ENCODE measurements at places on chromosomes 16 and 17.

DNA sequence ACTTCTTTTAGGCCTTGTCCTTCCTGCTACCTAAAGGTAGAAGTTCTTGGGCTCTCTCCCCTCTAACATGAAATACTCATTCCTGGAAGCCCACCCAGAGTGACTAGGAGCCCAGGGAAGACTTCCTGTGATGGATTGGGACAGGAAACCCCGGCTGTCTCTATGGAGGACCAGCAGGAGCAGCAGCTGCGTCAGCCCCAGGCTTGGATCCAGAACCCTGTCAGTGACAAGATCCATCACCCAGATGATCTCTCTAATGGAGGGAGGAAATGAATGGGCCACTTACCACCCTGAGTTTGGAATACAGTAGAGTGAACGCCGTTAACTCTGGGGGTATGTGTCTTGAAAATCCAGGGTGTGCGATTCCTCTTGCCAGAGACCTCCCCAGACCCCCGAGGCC is 195.7 kb upstream of the WSCD1 start:
- DNase-seq: no peak

- DNase-seq: no peak
Observed at GRCh38 chr17:47057830-47058229, 78.8 kb upstream of the RPRML start.

DNA sequence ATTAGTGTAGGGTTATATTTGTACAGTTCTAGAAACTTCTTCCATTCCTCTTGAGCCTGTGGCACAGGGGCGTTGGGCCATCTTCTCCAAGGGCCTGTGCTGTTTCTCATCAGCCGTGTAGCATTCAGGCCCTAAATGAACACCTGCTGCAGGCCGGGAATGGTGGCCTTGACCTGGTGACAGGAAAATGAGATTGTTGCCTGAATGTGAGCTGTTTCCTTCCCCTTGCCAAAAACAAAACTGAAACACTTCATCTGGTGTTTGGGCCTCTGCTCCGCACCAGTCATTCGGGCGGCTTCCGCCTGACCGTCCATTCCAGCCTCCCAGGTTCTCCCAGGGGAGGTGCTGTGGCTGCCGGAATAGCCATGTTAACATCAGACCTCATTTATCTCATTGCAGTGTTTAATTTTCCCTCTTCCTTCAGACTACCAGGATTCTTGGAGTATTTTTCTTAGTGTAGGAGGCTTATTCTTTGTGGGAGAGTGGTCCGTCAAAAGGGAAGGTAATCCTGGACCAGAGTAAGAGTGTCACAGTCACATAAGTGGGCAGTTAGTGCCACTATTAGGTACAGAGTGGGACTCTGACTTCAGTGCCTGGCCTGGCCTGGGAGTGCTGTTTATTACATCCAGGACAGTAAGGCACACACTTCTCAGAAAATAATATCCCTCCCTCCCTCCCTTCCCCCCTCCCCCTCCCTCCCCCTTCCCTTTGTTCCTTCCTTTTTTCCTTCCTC is 61.9 kb downstream of the WWP2 start:
- DNase-seq: no peak

- no peak for DNase-seq
Observed at GRCh38 chr17:17525956-17526355, 29.8 kb upstream of the RASD1 start.

GRCh38 chr16:54585998-54586340 is 299.4 kb upstream of the IRX3 start:
- DNase-seq: no peak

DNA sequence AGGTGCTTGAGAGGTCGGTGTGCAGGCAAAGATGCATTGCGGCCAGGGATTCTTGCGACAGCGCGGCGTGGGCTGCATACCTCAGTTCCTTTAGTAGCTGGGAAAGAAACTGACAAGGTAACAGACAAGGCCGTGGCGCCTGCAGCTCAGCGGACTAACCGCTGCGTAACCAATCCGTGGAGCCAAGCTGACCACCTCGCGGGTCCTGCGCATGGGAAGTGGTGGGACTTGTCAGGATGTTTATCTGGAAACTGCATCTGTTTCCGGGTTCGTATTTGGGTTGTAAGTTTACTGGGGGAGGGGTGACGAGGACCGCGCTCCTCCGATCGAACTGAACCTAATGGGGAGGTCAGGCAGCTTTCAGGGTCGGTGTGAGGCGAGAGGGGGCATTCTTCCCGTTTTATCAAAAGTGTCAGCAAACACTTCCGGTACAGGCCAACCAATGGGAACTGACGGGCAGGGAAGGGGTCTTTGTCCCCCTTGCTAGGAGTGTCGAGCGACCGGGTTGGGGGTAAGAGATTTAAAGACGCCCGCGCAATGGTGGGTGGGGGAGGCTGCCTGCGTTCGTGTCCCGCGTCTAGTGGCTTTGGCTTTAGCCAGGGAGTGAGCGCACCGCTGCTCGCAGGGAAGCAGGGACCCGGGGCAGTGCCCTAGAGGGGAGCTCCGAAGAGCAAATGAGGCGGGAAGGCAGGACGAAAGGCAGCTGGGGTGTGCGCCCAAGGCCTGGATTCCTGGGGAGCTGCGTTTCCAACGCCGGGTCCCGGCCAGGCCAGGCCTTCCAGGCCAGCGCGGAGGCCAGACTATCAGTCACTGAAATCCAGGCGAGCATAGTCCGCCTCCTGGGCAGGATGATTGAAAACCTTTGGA is 7.0 kb downstream of the IRX6 start:
- no peak for DNase-seq

GRCh38 chr16:47388705-47389104 is 72.2 kb downstream of the ITFG1 start:
- DNase-seq: no peak

GRCh38 chr17:3921006-3921405 is 4.7 kb upstream of the P2RX1 start:
- no peak for DNase-seq

DNA sequence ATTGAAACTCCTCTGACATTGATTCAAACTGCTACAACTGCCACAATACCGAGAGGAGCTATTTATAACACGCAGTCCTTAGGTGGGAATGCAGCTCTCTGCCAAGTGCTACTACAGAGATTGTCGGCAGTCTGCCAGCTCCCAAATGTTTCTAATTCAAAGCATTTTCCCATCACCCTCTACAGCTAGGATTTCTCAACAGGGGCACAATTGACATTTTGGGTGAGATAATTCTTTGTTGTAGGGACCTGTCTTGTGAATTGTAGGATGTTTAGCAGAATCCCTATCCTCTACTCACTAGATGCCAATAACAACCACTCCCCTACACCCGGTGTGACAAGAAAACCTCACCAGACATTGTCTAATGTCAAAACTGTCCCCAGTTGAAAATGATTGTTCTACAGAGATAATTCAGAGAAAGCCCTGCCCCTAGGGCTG is 7.8 kb upstream of the N4BP1 start:
- DNase-seq: peak; percentile 88

- DNase-seq: no peak
Observed at GRCh38 chr16:54287131-54288029, 793 bp upstream of the IRX3 start.

- no peak for DNase-seq
Observed at GRCh38 chr16:82874672-82875071, 247.9 kb downstream of the CDH13 start.

- DNase-seq: peak; percentile 60
Observed at GRCh38 chr17:6510321-6510977, 45.9 kb downstream of the PITPNM3 start.

GRCh38 chr16:73976644-73977043 is 320.0 kb upstream of the PSMD7 start:
- DNase-seq: no peak

DNA sequence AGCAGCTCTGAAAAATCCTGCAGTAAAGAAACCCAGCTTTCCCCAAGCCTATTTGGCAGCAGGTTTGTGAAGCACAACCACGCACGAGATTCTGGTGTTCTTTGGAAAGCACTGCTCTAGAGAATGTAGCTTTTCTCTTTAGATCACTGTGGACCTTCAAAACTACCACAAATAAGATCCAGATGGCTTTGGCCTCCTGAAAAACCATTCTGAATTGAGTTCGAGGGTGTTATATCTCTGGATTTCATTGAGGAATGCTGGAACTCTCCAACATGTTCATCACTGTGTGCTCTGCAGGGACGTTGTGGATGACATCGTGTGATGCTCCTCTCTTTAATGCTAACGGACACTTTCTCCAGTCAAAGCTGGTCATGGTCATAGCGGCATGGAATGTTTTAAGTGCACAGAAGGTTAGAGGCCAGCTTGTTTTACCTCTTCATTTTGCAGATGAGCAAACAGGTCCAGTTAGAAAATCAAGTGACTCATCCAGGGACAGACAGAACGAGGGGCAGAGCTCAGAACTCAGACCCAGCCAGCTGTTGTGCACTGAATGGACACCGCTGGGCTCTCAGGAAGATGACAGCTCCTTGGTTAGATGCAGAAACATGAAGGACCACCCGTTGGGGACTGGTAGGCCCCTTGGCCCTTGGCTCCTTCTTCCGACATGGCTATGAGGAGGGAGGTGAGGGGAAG is 37.2 kb downstream of the CCDC42 start:
- peak; percentile 46 for DNase-seq

GRCh38 chr17:17809531-17810083 is 27.2 kb downstream of the SREBF1 start:
- no peak for DNase-seq

DNA sequence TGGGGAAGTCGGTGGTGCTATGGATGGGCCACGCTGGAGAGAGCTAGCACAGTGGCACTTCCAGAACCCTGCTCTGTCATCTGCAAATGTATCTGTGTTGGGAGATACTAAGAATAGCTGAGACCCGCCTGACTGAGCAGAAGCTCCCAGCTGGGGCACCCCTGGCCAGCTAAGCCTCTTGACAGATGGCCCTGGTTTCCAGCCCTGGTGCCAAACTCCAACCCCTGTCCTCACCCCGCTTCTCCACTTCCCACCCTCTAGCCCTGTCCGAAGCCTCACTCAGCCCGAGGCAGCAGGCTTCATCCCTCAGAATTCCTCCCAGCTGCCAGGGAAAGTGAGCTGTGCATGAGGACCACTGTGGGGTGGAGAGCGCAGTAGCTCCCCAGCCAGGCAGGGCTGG is 124.4 kb downstream of the CCDC144A start:
- DNase-seq: no peak

- DNase-seq: no peak
Observed at GRCh38 chr16:534135-534534, 6.6 kb downstream of the CAPN15 start.

GRCh38 chr17:70560471-70560870 is 391.1 kb downstream of the KCNJ2 start:
- no peak for DNase-seq

- DNase-seq: no peak
Observed at GRCh38 chr17:72571813-72572396, 451.1 kb downstream of the SOX9 start.

- peak; percentile 92 for DNase-seq
Observed at GRCh38 chr17:83200231-83200699, 120.9 kb downstream of the METRNL start.

- DNase-seq: no peak
Observed at GRCh38 chr17:71080937-71081336, 911.6 kb downstream of the KCNJ2 start.

DNA sequence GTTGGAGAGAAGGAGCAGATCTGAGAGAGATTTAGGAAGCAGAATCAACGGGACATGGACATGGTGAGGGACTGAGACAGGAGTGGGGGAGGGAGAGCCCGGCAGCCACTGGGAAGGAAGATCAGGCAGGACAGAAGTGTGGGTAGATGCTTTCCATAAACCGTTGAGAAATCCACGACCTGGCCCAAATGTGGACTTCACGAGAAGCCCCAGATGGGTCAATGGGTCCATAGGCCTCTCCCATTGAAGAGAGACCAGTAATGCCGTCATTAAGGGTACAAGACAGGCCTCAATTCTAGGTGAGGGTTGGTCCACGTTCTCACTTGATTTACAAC is 530 bp upstream of the CCL22 start:
- DNase-seq: no peak

DNA sequence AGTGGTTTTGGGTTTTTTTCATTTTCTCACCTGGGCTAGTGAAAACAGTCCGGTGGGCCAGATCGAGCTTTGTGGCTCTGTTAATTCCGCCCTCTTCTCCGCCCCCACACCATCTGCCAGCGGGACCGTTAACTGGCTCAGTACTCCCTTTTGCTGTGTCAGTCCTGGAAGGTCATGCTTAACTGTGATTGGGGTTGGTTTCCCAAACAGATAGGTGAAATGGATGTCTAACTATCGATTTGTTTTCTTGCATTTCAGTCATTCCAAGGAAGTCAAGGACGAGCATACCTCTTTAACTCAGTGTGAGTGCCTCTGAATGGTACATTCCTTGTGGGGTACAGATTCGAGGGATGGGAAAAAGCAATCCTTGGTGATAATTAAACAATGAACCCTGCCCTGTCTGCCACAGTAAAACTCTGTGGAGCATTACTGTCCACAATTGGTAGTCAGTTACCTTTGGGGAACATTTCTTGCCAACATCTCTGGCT is 56.7 kb downstream of the YPEL2 start:
- no peak for DNase-seq

- DNase-seq: no peak
Observed at GRCh38 chr16:354291-354881, 1.9 kb upstream of the AXIN1 start.

DNA sequence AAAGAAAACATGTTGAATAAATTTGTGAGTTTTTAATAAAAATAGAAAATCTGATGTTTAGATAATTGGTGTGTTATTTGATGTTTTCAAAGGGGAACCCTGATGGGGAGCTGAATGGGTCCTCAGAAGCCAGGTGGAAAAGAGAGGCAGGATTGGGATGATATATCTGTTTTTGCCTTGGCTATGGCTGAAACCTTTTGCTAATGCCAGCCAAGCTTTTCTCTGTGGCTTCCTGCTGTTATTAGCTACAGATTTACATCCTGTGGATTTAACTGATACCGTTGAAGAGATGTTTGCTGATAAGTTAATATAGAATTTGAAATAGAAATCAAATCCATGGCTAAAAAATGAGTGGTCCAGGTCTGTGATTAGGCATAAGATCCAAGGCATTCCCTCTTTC is 4.2 kb upstream of the AATF start:
- no peak for DNase-seq

DNA sequence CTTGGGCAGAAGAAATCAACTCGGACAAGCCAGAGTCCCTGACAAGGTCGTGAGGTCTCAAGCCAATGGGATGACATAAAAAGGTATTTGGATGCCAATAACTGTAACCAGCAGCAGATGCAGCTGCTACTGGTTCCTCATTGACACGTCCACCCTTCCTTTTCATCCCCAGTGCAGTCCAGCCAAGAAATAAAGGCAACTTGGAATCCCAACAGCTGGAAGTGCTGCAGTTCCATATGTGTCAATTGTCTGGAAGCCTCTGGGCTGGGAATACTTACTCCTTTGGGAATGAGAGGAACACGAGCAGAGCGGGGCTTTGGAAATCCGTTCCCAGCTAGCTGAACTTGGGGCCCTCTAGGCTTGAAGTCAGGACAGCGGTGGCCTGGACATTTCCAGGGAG is 360.4 kb upstream of the ZFHX3 start:
- DNase-seq: no peak

GRCh38 chr16:89795676-89796075 is 20.8 kb downstream of the FANCA start:
- DNase-seq: no peak

- no peak for DNase-seq
Observed at GRCh38 chr17:79677646-79678045, 53.1 kb upstream of the ENPP7 start.

GRCh38 chr16:51231702-51232101 is 80.6 kb upstream of the SALL1 start:
- peak; percentile 34 for DNase-seq

- no peak for DNase-seq
Observed at GRCh38 chr16:22194707-22195444, 11.2 kb upstream of the EEF2K start.
